ENCODE measurements at places on chromosomes 7 and 10.

GRCh38 chr7:117157241-117158209 lies 165.3 kb downstream of the WNT2 start:
- no peak for DNase-seq

- no peak for DNase-seq
Measured at GRCh38 chr10:122647383-122647968, 52.2 kb downstream of the C10orf120 start.

DNA sequence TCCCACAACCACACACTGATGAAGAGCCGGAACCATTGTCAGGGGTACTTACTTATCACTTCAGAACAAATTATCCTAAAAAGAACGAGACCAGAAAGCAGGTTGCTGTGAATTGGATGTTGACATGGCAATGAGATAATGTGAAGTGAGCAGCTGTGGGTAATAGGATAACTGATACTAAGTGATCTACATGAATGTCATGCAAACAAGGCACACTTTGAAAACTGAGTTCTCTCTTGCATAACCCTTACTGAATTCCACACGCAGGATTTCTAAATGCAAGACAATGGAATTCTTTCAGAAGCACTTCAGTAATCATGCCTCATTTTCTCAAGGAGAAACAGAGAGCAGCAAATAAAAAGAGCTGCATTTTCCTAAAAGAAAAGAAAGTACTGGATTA lies 242.5 kb upstream of the TMEM229A start:
- DNase-seq = no peak

DNA sequence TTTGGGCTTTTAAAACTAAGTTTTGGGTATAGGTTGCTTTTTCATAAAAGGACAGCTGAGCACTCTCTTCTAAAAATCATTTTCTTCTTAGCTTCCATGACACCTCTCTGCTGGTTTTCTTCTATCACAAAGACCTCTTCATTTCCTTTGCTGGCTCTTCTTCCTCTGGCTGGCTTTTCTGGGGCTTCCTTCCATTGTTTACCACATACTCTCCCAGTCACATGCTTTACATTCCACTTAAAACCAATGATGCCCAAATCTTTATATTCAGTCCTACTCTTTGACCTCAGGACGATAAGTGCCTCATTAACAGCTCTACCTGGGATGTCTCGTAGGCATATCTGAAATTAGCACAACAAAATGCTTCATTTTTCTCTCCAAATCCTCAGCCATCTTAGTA lies 26.8 kb downstream of the FAM133B start:
- no peak for DNase-seq

DNA sequence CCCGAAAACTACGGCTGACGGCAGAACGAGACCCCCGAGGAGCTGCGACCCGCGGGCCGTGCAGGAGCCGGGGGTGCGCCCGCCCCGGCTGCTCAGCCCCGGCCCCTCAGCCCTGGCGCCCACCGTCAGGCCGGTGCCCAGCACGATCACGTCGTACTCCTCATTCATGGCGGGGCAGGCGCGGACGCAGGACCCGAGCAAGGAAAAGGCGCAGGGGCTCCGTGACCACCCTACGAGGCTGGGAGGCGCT lies 218 bp downstream of the GDI2 start:
- DNase-seq = no peak

DNA sequence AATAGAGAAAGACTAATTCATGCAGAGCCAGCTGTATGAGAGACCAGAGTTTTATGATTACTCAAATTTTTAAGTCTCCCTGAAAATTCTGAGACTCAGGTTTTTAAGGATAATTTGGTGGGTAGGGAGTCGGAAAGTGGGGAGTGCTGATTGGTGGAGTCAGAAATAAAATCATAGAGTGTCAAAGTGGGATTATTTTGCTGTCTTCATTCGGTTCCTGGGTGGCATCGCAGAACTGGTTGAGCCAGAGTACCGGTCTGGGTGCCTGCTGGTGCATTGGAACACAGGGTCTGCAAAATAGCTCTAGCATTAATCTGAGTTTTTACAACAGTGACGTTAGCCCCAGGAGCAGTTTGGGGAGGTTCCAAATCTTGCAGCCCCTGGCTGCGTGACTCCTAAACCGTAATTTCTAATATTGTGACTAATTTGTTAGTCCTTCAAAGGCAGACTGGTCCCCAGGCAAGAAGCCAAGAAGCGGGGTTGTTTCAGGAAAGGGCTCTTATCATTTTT lies 32.4 kb downstream of the GPRIN2 start:
- DNase-seq = no peak

- DNase-seq = no peak
Measured at GRCh38 chr7:52507546-52508255, 527.7 kb upstream of the POM121L12 start.

GRCh38 chr10:110711382-110711781 lies 67.2 kb downstream of the RBM20 start:
- DNase-seq = no peak

- no peak for DNase-seq
Measured at GRCh38 chr7:29354340-29354739, 159.8 kb downstream of the CHN2 start.

GRCh38 chr7:37016064-37016878 lies 292.0 kb upstream of the AOAH start:
- no peak for DNase-seq

GRCh38 chr7:66460921-66461361 lies 167.7 kb upstream of the KCTD7 start:
- DNase-seq = no peak

- no peak for DNase-seq
Measured at GRCh38 chr10:85761906-85762445, 604.6 kb downstream of the GRID1 start.

DNA sequence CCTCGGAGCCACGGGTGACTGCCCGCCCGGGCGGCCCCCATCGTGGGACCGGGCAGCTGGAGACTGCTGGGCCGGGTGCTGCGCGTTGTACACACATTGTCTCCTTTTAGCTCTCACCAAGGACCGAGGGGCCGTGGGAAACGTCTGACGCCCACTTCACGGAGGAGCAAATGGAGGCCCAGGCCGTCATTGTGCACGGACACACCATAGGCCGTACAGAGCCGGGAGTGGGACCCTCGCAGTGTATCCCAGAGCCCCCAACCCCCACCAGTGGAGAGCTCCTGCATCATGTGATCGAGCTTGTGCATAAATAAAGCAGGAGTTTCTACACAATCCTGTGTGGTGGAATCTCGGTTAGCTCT lies 722 bp downstream of the DENND10 start:
- no peak for DNase-seq

DNA sequence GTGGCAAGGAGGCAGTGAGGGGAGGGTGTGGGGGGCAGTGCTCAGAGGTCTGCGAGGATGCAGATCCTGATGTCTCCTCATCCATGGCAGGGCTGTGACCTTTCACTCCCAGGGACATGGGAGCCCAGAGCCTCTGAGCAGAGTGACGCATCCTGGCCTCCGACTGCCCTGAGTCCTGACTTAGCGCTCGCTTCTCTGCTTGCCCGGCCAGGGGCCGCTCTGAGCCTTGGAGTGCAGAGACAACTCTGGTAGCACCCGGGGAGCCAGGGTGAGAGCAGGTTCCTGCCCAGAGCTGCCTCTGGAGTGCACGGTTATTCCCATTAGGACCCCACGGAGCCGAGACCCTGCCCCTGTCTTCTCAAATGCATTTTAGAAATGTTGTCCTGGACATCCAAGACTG lies 188.0 kb downstream of the TCERG1L start:
- DNase-seq = no peak

DNA sequence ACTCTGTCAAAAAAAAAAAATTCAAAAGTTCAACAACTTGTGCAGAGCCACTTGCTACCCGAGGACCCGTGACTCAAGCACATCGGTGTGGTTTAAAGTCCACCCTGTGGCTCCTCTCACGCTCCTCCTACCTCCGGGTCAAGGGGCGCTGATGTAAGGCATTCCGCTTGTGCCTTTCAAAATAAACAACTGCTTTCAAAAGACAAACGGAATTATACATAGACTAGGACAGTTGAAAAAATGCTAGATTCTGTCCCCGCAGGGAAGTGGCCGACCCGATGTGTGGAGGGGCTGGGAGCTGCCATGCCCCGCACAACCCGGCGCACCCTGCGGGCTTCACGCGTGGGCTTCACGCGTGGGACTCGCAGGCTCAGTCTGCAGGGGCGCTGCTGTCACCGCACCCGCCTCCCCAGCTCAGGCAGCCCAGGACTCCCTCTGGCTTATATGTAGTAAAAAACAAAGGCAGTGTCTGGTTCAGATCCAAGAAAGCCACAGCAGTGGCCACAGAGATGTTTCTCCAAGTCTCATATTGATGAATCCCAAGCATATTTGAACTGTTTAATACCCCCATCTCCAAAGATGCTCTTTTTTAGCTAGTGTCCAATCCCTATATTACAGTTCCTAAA lies 239.7 kb upstream of the INHBA start:
- no peak for DNase-seq

DNA sequence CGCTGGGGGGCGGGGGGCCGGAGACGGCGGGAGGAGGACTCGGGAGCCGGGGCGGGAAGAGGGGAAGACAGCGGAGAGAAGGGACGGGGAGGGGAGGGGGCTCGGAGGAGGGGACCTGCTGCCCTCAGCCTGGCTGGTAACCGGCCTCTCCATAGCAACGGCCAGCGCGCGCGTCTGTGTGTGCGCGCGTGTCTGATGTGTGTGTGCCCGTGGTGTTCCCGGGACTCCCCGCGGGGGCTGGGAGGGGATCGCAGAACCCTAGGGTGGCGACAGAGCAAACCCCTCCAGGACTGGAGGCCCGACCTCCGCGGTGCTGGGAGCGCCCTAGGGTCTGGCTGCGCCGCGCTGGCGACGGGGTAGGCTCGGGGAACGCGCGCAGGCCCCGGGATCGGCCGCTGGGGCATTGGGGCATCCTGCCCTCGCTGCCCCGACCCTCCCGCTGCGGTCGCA lies 356.3 kb downstream of the DNAJB6 start:
- no peak for DNase-seq

DNA sequence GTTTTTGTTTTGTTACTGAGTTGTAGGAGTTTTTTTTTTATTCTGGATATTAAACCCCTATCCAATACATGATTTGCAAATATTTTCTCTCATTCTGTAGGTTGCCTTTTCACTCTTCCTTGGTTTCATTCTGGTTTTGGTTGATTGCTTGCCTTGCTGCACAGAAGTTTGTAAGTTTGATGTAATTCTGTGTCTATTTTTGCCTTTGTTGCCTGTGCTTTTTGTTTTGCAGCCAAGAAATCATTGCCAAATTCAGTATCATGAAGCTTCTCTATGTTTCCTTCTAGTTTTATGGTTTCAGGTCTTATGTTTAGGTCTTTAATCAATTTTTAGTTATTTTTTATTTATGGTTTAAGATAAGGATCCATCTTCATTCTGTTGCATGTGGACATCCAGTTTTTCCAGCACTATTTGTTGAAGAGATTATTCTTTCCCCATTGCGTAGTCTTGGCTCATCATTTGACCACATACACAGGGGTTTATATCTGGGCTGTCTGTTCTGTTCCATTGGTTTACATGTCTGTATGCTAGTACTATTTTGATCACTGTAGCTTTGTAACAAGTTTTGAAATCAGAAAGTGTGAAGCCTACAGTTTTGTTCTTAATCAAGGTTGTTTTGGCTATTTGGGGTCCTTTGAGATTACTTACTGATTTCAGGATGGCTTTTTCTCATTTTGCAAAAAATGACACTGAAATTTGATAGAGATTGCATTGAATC lies 26.4 kb downstream of the BMPR1A start:
- no peak for DNase-seq

DNA sequence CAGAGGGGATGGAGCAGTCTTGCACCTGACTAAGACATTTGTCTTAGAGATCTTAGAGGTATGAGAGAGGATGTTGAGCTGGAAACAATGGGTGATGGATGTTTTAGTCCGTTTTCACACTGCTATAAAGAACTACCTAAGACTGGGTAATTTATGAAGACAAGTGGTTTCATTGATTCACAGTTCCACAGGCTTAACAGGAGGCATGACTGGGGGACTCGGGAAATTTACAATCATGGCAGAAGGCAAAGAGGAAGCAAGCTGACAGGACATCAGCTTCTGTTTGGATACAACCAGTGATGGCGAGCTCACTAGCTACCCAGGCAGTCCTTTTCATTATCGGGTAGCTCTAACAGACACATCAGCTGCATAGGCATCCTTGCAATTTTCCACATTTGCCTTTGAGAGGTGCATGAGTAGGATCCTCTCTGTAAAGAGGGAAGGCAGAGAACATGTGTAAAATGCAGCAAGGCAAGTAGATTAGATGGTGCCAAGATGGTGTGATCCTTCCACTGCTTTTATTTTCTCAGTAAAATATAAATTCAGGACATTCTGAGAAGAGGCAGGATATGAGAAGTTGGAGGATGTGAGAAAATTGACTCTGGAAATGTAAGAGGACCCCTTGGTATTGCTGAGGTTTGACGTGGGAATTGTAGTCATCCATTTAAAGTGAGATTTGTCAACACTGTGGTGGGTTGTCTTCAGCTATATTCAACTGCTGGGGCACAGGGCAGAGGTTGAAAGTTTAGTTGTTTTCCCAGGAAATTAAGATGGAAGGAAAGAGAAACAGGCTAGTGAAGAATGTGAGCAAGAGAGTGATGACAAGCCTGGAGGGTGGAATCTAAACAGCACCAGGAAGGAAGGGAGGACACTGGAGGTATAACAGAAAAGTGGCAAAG lies 1140.0 kb upstream of the AUTS2 start:
- DNase-seq = no peak

DNA sequence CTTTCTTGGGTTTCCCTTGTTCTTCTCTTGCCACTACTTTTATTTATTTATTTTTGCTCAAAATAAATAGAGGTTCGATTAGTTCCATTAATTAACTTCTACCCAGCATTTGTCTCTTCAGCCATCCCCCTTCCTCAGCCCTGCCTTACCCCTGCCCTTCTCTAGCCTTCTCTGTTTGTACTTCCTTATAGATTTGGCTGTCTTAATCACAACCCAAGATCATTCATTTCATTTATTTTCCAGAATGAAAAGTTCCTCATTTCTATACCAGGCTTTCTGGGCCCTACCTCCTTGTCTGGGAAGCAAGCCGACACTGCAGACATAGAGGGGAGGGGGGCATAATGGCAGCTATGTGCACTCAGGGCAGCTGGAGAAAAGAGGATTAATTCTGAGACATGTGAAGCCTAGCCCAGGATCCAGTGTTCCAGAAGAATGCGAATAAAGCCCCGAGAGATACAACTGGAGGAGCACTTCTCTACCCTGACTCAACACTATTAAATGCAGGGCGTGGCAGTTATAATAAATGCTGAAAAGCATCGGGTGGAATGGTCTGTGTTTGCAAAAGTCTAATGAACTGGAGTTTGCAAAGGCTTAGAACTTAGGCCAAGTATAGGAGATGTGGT lies 6.4 kb upstream of the PDCD4 start:
- DNase-seq = no peak

GRCh38 chr7:132243463-132243862 lies 332.8 kb downstream of the PLXNA4 start:
- DNase-seq = no peak

- DNase-seq = no peak
Measured at GRCh38 chr10:43265799-43266721, 805 bp downstream of the RASGEF1A start.

DNA sequence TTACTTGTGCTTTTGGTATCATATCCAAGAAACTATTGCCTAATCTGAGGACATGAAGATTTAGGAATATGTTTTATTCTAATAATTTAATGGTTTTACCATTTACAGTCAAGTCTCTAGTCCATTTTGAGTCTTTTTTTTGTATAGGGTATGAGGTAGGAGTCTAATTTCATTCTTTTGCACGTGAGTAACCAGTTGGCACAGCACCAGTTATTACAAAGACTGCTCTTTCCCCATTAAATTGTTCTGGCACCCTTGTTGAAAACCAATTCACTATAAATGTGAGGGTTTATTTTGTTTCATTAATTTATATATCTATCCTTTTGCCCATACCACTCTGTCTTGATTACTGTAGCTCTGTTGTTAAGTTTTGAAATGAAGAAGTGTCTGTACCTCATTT lies 381.6 kb downstream of the SUGCT start:
- DNase-seq = no peak
